Left ventricle myocardium superior (tissue), 1 donor: ENCODE measurements at places on chromosomes 6 and 20. TPM values are rescaled to one million over a fixed set of nuclear protein-coding genes. Genes with fewer than 3 reads are reported as not detected.
A peak's percentile ranks its signal among the peaks of the same experiment; 100 is the strongest.

GRCh38 chr20:20167698-20168097, 115.4 kb downstream of the CFAP61 start:
- DNase-seq: peak; percentile 46

GRCh38 chr6:81751388-81752083, 945 bp downstream of the TENT5A start:
- peak; percentile 87 for DNase-seq

DNA sequence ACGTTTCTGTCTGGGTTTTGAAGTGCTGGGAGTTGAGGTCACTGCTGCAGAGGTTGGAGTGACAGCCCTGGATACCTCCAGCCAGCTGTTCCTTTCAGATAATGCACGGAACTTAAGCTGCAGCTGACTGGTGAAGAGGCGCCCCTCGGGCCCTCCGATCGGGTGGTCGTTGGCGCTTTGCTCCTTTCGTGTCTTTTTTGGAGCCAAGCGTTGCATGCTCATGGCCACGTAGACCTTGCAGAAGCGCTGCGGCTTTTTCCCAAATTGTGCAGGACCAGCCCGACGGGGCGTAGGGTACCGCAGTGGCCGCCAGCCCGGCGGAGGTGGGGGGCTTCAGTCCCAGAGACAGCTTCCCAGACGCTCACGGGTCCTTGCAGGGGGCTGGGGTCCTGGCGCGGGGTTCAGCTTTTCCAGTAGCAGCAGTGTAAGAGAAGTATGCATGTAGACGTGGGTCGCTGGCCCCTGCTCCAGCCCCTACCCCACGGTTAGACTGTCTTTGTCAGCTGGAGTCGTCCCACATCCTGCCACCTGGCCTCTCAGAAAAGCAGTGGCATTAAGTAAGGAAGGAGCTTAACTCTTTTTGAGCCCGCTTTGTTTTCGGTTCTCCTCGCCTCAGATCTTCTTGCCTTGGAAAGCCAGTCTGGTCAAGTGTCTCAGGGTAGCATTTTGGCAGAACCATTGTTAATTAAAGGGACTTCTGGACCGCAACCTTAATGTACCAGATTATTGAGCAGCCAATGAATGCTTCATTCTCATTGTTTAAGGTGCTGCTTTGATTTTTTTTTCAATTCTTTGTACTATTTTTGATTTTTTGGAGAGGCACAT, 838 bp downstream of the TNFAIP3 start:
- peak; percentile 48 for DNase-seq

GRCh38 chr6:144411531-144412165, 126.5 kb downstream of the UTRN start:
- DNase-seq: no peak

GRCh38 chr20:32535316-32535952, 49.7 kb downstream of the NOL4L start:
- peak; percentile 23 for DNase-seq

- DNase-seq: no peak
Observed at GRCh38 chr6:47129129-47129528, 87.0 kb upstream of the ADGRF1 start.

Gene MLN
- total RNA-seq: not detected

- DNase-seq: no peak
Observed at GRCh38 chr20:18635380-18635779, 47.5 kb downstream of the DTD1 start.

GRCh38 chr6:38320358-38320757, 319.4 kb downstream of the BTBD9 start:
- no peak for DNase-seq

DNA sequence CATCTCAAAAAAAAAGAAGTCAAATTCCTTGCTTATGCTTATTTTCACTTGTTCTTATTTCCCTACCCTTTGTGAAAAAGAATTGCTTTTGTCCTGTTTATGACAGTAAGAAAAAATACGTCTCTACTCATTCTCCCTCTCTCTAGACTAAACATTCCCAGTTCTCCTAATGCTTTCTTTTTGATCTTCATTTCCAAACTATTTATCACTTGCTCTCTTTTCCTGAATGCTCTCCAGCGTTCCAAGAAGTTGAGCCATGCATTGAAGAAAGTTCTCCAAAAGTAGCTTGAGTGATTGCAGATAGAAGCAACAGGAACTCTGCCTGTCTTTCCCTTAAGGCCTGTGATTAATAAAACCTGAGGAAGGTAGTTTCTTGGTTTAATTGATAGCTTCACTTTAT, 53.1 kb upstream of the TMEM170B start:
- no peak for DNase-seq

DNA sequence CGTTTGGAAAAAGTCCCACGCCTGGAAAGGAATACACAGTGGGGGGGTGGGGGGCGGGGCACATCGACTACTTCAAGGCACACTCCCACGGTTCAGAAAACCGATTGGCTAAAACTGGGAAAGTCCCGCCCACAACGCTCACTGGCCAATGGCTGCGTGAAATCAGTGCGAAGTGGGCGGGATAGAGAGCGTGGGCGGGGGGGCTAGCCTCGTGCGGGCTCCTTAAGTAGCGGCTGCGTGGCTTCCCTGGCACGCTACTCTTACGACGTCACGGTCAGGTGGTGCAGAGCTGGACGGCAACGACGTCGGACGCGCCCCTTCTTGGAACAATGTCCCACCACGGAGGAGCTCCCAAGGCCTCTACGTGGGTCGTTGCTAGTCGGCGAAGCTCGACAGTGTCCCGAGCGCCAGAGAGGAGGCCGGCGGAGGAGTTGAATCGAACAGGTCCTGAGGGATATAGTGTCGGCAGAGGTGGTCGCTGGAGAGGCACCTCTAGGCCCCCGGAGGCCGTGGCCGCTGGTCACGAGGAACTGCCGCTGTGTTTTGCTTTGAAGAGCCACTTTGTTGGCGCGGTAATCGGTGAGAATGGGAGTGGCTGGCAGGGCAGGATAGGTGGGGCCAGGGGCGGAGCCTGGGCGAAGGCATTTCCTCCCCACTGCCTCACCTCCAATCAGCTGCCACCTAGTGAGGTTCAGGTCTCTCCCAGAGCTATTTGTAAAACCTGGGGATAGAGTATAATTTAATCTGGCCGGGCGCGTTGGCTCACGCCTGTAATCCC, at the start of gene DDX43:
Gene DDX43, plus strand, starts transcription at position 252 of the 778 bp plus-strand sequence. Its CDS starts 78 bp downstream, at position 330.
- DNase-seq: peak; percentile 79

DNA sequence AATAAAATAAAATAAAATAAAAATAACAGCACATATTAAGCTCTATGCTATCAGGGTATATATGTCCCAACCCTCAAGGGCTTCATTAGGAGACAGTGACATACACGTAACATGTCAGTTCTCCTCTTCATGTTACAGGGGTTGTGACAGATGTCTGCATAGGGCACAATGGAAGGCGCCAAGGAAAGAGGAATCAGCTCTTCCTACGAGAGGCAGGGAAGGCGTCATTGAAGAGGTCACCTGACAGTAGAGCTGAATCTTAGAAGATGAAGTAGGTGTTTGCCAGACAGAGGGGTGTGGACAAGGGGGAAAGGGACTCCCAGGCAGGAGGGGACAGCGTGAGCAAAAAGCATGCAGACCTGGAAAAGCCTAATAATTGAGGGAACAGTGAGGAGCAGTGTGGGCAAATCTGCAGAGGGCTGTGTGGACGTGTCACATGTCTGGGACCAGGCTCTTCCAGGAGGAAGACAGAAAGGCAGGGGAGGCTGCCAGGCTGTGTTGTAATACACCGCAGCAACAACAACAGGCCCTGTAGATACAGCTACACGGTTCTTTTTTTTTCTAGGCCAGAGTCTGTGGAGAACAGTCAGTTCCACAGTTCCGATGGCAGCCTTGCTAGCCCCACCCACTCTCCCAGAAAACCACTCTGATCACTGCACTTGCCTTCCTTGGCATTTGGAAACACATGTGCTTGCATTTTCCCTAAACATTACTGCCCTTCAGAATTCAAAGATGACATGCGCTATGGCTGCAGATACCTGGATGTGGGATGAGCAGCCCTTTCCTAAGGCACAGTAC, 2.5 kb upstream of the FKBP5 start:
- DNase-seq: peak; percentile 91

DNA sequence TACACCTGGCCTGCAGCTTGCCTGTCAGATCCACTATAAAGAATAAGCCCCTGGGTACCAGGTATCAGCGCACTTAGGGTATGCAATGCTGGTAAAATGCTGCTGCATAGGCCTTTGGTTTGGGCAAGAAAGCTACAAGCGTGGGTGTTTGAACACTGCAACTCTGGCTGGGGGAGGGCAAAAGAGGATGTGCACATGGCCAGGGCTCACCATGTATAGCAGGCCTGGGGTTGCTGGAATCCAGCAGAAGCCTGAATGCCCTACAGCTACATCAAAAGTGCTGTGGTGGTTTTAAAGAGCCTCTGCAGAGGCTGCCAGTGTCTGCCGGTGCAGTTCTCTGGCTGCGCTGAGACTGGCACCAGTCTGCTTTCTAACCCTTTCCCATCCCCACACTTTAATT, 51.7 kb downstream of the UQCC1 start:
- no peak for DNase-seq

Gene LY6G5C
- 1.8 TPM for total RNA-seq

- peak; percentile 38 for DNase-seq
Observed at GRCh38 chr20:63689046-63690002, 7.1 kb upstream of the TNFRSF6B start.

Gene SLC4A11
- 0.82 TPM for total RNA-seq

DNA sequence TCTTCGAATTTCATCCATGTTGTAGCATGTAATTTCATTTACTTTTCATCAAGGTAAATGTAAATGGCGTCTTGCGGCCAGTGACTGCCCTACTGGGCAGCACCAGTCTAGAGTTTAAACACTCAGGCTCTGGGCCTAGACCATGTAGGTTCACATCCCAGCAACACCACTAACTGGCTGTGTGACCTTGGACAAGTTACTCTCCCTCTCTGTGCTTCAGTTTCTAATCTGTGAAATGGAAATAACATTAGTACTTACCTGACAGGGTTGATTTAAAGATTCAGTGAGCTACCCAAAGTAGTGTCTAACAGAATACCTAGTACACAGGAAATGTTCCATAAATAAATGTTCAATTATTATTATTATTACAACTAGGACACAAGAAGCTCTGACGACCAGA, 29.3 kb downstream of the PDRG1 start:
- DNase-seq: no peak

GRCh38 chr20:42193119-42193518, 574.9 kb upstream of the CHD6 start:
- no peak for DNase-seq

GRCh38 chr6:106886922-106887797, 87.4 kb downstream of the CD24 start:
- no peak for DNase-seq

DNA sequence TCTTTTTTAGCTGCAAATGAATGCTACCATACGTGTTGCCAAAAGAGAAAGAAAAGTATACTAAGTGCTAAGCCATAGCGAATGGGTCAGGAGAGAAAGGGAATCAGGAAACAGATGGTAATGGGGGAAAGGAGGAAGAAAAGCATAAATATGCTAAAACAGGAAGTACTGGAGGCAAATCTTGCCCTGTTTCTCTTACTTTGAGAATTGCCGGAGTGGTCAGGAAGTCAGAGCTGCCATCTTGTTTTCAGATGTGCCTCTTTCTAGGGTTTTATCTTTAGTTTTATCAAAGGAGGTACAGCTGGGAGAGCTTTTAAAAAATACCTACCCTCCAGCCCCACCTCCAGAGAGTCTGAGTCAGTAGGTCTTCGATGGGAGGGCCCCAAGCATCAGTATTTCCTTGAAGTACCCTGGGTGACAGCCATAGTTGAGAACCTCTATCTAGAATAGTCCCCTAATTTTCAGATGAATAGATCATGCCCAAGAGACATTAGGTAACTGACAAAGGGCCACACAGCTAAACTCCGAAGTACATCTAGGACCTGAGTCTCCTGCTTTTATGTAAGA, 193.3 kb downstream of the CLIC5 start:
- no peak for DNase-seq

GRCh38 chr6:108974201-108974600, 120.4 kb downstream of the SESN1 start:
- DNase-seq: no peak

GRCh38 chr6:19697744-19698290, 139.4 kb upstream of the ID4 start:
- DNase-seq: no peak

DNA sequence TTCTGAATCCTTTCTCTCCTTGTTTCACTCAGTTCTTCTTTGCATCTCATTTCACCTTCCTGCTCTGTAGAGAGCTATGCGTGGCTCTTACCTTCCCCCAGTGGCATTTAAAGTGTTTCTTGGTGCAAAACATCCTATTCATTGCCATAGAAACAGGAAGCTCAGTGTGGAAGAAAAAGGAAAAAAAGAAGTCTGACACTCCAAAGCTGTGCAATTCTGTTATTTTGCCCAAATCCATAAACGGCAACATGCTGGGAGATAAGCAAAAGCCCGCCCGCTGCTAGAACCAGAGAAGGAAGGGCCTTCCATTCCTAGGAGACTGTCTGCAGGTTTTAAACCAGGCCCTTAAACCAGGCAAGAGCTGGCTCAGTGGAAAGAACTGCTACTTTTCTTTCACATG, 247.1 kb downstream of the HIVEP2 start:
- DNase-seq: no peak

DNA sequence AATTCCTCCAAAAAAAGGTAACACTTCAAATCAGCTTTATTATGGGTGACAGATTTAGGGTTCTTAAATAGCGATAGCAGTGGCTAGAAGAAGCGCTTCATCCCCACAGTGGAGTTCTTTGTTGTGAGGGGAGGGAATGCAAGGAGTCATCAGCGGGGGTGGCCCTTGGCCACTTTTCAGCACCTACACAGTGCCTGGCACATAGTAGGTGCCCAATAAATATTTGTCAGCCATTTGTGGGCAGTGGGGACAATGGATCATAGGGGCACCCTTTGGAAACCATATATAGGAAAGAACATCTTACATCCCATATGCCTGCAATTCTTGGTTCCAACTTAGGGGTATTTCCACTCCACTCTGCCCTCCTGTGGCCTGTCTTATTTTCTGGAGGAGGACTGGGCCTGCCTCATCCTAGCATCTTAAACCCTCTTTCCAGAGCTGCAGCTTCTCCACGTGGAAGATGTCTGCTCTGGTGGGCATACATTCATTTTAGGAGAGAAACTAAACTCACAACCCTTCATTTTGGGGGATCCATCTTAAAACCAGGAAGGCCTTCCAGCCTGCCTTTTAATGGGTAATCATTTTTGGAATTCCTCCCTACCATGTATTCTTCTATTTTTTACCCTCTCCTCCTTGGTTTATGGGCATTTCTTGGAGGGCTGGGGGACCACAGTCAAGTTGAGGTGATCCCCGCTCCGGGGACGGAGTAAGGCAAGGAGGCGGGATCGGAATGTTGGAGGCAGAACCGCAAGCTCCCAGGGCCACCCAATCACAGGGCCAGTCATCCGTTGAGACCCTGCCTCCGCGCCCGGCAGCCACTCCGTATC, 2.6 kb upstream of the GPSM3 start:
- no peak for DNase-seq
